ENCODE measurements at places on chromosomes 1 and 21.

DNA sequence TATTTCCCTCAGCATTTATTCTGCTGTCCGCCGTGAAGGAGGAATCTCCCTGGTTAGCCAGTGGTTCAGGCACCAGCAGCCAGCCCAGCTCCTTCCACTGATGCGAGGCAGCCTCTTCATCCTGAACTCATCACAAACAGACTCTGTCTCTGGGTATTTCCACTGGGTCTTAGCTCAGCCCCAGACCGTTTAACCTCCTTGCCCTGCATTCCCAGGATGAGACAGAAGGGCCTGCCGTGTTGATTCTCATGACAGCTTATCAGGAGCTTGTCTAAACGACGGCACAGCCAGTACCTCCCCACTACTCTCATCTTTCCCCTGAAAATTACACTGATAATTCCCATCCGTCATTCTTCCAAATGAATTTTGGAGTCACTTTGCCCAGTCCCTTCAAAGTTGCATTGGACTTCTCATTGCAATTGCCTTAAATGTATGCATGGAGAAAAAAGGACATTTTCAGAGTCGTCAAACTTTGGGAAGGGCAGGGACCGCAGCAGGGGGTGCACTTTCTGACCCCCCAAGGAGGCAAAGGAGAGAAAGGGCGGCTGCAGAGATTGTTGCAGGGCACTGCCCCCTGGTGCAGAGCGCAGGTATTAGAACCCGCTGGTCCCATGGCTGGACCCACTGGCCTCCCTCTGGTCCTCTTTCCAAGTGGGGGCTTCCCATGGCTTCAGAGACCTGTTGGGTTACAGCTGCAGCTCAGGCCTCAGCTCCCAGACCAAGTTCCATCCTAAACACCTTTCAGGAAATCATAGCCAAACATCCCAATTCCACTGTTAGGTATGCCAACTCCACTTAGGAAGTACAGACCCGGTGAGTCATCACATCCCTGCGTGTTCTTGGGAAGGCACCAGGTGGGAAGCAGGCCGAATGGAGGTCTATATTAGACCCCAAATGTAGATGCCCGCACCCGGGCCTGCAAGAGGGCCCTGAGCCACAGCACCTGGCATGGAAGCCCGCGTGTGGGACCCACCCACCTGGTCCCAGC, 3.7 kb upstream of the MEGF6 start:
- DNase-seq, result no peak

DNA sequence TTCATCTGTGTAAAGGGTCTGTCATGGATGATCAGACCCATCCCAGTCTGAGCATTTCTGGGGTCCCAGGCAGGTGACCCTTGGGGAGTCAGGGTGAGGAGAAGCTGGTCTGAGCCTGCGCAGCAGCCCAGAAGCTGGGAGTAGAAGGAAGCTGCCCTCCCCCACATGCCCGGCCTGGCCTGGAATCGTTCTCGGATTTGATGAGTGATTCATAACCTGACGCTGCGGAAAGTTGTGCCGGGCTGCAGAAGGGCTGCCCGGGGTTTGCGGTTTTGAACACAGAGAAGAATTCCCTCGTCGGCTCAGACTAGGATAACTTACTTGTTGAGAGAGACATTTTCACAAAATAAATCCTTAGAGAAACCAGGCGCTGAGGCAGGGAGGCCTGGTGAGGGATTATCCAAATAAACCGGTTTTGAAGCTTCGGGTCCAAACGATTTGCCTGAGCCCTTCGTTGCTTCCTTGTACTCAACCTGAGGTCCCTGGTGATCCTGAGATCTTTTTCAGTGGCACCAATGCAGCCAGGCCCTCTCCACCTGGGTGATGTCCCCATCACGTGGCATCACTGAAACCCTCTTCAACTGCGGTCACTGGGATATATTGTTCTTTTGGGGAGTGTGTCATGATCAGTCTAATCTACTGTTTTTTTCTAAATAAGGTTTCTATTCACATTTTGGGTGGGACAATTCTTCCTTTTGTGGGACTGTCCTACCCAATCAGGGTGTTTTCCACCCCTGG, 29.2 kb downstream of the EPHB2 start:
- DNase-seq, result no peak

- no peak for DNase-seq
Measured at GRCh38 chr1:14790982-14791381, 192.5 kb downstream of the KAZN start.

GRCh38 chr1:65177457-65177856, 29.5 kb downstream of the AK4 start:
- no peak for DNase-seq

GRCh38 chr1:234730770-234731568, 121.0 kb upstream of the IRF2BP2 start:
- peak; percentile 57 for DNase-seq
